ENCODE measurements at places on chromosomes 2 and 18. TPM values are rescaled to one million over a fixed set of nuclear protein-coding genes. Genes with fewer than 3 reads are reported as not detected.

The UGT1A8 gene
- total RNA-seq: not detected

DNA sequence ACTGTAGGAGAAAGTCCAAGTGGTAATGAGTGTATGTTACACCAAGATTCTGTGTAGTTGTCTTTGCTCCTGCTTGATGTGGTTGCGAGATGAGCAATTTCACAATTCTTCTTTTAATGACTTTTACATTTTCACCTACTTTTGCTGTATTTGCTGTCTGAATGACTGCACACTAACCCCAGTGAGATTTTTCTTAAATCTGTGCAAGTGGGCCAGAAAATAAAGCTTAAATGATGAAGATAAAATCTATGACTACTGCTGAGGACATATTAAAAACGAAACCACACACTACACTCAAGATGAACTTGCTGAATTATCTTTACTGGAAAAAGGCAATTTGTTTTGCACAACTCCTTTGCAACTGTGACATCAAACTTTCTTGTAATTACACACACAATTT, 4.1 kb downstream of the LDAH start:
- DNase-seq: no peak

DNA sequence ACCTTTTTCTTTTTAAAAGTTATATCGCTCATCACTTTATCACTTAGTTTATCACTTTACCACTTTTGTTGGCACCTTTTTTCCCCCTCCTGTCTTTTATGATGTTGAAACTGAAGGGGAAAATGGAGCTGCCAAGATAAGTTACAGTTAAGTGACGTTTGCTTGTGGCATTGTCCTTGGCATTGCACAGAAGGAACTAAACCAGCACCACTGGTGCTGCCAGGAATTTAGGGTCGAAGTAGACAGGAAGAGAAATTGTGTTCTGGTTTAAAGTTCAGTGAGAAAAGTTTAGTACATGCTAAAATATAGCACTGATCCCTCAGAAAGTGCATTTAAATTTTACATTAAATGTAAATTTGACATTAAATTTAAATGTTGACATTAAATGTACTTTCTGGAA, 49.9 kb downstream of the MYO1B start:
- peak; percentile 19 for DNase-seq

- DNase-seq: peak; percentile 50
These were observed 4.8 kb upstream of the STAT4 start for GRCh38 chr2:191155608-191156071.

The ANKRD30BL gene
- not detected for total RNA-seq

- no peak for DNase-seq
These were observed 46.4 kb downstream of the TEX51 start for GRCh38 chr2:126945118-126945517.

- no peak for DNase-seq
These were observed 143.3 kb downstream of the GLI2 start for GRCh38 chr2:120878970-120879369.

DNA sequence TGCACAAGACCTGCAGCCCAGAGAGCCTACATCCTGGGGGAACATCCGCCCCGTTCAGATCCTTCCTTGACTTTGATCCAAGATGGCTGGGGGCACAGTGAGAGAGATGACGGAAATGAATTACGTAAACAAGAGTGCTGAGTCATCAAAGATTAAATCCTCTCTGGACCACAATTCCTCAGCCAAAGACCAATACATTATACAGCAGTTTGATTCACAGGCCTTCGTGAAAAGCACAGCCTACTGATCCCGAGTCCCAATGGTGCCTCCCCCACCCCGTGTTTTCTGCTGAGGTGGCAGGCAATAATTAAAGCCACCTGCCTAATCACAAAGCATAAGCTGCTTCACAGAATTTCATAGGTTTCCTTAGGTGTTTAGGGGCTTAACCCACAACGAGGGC, 43.0 kb downstream of the MYO5B start:
- DNase-seq: no peak

- no peak for DNase-seq
These were observed 51.4 kb downstream of the OSBPL1A start for GRCh38 chr18:24346254-24346653.

DNA sequence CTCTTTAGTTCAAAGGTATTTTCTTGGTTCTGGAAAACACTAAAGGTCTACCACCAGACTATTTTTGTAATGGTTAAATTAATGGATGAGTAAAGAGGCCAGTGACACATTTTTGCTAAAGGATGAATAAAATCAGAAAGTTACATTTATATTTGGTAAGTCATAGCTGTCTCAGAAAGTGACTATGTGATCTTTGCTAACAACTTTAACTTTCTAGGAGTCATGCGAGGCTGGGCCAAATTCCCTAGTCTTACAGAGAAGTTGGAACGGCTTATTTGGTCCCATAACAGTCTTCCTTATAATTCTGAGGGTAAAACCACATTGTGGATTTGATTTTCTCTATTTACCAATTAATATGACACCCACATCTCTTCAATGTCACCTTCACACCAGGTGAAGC, 198.1 kb downstream of the PDE1A start:
- DNase-seq: no peak

The TDRD15 gene
- total RNA-seq: not detected

DNA sequence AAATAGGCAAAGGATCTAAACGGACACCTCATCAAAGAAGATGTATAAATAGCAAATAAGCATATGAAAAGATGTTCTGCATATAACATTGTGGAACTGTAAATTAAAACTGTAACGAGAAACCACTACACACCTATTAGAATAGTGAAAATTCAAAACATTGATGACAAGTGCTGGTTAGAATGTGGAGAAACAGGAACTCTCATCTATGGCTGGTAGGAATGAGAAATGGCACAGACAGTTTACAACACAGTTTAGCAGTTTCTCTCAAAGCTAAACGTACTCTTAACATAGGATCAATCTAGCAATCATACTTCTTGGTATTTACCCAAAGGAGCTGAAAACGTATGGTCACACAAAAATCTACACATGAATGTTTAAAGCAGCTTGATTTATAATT, 126.2 kb downstream of the TRIB2 start:
- no peak for DNase-seq

DNA sequence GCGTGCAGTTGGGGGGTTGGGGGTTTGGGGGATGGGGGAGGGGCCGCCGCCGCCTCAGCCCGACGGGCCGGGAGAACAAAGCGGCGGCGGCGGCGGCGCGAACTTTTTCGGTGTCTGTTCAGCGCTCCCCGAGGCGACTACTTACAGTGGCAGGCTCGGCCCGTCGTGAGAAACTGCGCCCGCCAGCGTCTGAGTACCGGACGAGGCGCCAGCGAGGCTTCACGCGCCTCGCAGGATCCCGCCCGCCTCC, 172 bp downstream of the PRKD3 start:
- DNase-seq: no peak

DNA sequence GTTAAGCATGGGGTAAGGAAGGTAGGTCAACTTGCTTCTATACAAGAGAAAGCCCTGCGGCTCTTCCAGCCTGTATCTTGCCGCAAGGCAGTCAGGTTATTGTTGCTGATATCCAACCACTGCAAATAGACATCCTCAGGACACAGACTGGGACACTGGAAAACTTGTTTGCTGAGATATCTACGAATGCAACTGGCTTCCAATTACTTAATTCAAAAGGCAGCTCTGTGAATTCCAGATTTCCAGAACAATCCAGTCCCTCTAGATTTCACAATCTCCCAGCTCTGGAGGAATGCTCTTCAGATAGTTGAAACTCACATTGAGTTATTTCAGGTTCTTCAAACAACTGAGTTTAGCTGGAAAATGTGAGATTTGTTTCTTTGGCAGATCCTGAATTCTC, 34.6 kb upstream of the SP9 start:
- DNase-seq: no peak

The KLHL41 gene
- 0.13 TPM for total RNA-seq

DNA sequence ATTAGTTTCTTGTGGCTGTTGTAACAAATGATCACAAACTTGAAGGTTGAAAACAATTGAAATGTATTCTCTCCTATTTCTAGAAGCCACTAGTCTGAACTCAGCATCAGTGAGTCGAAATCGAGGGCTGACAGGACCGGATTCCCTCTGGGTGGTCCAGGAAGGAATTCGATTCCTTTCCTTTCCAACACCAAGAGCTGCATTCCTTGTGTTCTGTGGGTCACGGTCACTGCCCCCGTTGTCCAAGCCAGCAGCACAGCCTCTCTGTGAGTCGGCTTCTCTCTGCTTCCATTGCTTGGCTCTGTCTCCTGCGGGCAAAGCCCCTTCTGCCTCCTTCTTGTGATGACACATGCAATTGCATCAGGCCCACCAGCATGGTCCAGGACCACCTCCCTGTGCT, 67.3 kb downstream of the SMIM21 start:
- DNase-seq: no peak

DNA sequence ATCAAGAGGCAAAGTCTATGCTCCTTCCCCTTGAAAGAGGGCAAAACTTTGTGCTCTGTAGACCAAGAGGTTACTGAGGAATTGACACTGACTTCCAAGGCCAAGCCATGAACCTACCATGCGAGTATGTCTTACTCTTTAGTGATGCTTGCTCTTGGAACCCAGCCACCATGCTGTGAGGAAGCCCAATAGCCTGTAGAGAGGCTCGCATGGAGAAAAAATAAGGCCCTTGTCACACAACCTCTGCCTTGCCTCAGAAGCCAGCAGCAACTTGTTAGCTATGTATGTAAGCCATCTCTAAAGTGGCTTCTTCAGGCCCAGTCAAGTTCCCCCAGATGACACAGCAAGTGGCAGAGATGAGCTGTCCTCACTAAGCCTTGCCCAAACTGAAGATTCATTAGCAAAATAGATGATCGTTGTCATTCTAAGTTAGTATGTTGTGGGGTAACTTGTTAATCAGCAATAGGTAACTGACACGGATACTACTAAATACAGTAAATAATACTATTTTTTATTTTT, 66.1 kb upstream of the RGPD5 start:
- DNase-seq: no peak

DNA sequence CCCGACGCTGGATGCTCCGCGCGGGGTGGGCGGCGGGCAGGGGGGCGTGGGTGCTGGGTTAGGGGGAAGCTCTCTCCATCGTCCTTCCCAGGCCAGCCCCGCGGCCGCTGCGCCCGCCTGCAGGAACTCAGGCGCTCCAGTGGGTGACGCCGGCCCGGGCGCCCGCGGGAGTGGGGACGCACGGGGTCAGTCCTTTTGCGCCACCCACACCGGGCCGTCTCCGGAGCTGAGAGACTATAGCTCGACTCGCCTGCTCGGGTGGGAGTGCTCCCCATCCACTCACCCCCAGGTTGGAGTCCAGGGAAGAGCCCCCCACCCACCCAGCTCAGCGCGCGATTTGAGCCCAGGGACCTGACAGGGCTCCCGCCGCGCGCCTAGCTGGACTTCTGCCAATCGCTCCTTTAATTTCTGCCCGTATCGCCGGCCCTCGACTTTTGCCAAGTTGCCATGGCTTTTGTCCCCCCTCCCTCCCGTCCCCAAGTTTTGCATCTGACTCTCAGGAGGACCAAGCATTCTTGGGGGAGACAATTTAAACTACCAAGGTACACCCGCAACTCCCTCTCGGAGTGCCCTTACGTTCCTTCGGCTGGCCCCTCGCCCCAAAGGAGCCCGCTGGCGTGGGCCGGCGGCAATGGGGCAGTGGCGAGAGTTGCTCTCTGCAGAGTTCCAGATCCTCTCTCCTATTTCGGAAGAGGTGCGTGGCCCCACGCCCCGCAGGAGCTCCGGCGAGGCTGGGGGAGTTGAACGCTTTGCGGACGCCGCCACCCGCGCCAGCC, 205.8 kb upstream of the SMAD2 start:
- no peak for DNase-seq

GRCh38 chr2:200056105-200056504, 100.7 kb downstream of the MAIP1 start:
- DNase-seq: no peak

The LINC00305 gene
- not detected for total RNA-seq

The KLHL30 gene
- not detected for total RNA-seq

GRCh38 chr2:170086751-170087412, 91.1 kb upstream of the MYO3B start:
- DNase-seq: no peak

DNA sequence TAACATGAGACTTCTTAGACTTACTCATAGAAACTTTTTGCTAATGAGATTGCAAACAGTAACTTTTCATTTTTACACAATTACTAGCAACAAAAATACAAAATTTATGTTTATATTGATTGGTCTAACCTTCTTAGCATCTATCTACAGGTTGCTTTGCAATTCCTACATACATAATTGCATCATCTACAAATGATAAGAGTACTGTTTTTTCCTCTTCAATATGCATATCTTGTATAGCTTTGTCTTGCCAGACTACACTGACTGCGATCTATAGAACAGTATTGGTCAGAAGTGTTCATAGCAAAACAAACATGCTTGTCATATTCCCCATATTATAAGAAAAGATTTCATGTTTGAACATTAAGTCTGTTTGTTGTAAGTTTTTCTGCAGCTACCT, 87.9 kb downstream of the ATAD2B start:
- no peak for DNase-seq

- no peak for DNase-seq
These were observed 15.0 kb downstream of the ADD2 start for GRCh38 chr2:70753031-70753430.

- DNase-seq: peak; percentile 61
These were observed 420.2 kb upstream of the CHST9 start for GRCh38 chr18:27605107-27605834.

- DNase-seq: no peak
These were observed 94.7 kb downstream of the ANKRD44 start for GRCh38 chr2:197215748-197216360.

DNA sequence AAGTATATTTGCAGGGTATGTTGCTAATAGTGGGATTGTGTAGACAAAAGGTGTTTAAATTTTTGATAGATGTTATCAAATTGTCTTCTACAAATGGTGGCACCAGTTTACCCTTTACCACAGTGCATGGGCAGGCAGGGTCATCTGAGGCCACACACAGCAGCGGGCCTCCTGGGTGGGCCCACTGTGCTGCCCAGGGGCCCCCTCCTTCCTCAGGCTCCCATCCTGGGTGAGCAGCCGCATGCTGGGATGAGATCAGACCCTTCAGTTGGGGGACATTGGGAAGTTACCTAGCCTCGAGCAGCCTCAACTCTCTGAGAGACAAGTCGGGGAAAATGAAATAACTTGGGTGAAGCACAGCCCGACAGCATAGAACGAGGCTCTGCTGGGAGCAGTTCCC, 9.7 kb downstream of the MYO7B start:
- DNase-seq: no peak

The DNAJC5G gene
- total RNA-seq: 1.0 TPM

GRCh38 chr2:63888490-63889402, 47.0 kb downstream of the UGP2 start:
- DNase-seq: peak; percentile 26

DNA sequence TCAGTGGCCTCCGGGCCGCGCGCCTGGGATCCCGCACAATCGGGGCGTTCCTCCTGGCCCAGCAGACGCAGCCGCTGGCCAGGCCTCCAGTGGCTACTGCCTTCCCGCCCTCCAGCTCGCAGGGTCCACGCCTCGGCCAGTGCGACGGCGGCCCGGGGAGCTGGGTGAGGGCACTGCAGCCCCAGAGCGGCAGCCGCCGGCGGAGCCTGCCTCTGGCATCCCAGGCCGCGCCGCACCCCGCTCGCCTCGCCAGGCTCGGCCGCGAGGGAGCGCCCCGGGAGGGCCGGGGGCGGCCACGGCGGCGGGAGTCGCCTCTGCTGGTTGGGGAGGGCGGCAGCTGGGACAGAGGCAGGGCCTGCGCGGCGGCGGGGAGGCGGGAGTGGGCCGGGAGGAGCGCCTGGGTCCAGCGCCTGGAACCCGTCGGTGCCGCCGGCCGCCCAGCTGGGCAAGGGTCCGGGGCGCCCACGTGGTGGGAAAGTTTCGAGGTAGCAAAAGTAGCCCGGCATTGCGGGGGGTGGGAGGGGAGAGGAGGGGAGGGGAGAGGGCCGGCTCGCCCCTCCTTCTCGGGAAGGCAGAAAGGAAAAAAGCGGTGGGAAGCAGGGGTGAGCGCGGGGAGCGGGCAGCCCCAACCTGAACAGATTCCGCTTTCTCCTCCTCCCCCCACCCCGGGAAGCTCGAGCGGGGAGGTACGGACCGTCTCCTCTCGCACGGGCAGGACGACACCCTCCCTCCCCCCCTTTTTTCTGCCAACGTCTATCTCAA, 1.5 kb upstream of the INHBB start:
- DNase-seq: no peak
